ENCODE measurements at places on chromosomes 4 and X. TPM values are rescaled to one million over a fixed set of nuclear protein-coding genes. Genes with fewer than 3 reads are reported as not detected.

Gene PAGE3
- total RNA-seq = not detected

Gene TMEM35A
- not detected for total RNA-seq

Gene TMEM271
- total RNA-seq = not detected

Gene PAGE4
- not detected for total RNA-seq

Gene GAGE12H
- total RNA-seq = not detected

Gene ARHGAP6
- 0.05 TPM for total RNA-seq

Gene SLC4A4
- total RNA-seq = 1.8 TPM

Gene RAB40AL
- not detected for total RNA-seq

Gene NHSL2
- total RNA-seq = 0.37 TPM

Gene IGFBP7
- total RNA-seq = 224 TPM

Gene STK26
- total RNA-seq = 10.0 TPM

Data from A549 treated with Mapracorat at 1 μM for 4 hours (cell line).